HT-29 (cell line): ENCODE measurements at places on chromosomes 7 and 10. TPM values are rescaled to one million over a fixed set of nuclear protein-coding genes. Genes with fewer than 3 reads are reported as not detected.

LRGUK gene
- 0.03 TPM in 1 of 2 replicates, not detected in the other for total RNA-seq

GRCh38 chr10:75418293-75418692, 13.1 kb upstream of the LRMDA start:
- DNase-seq = no peak

- DNase-seq = no peak
Observed at GRCh38 chr7:50153148-50153547, 60.1 kb upstream of the ZPBP start.

DNA sequence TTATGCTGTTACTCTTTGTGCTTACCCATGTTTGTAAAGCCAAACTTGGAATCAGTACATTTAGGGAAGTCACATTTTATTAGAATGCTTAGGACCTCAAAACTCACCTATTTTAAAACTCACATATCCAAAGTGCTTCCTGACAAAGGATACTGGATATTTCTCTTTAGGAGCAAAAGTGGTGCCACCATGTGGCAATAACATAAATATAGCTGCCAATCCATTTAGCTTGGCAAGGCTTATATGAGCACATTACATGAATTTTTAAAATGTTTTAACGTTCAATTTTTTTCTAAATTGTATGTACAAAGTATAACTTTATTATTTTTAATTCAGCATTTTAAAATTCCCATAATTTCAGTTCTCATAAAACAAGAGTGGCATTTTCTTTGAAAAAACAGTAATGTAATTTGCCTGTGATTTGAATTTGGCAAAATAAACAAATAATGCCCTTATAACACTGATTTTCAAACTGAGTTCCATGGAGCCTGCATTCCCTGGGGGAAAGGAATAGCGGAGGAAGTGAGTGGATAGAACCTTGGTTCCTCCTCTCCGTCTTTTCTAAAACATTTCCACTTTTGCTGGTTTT, 75.4 kb downstream of the HDAC9 start:
- DNase-seq = peak; percentile 59

DNA sequence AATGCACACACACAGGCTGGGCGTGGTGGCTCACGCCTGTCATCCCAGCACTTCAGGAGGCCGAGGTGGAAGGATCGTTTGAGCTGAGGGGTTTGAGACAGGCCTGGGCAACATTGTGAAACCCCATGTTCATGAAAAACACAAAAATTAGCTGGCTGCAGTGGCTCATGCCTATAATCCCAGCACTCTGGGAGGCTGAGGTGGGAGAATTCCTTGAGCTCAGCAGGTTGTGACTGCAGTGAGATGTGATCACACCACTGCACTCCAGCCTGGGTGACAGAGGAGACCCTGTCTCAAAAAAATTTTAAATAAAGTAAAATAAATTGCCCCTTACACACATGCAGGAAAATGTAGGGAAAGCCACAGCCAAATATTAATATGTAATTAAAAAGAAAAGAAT, 44.1 kb downstream of the RNF32 start:
- no peak for DNase-seq

DNA sequence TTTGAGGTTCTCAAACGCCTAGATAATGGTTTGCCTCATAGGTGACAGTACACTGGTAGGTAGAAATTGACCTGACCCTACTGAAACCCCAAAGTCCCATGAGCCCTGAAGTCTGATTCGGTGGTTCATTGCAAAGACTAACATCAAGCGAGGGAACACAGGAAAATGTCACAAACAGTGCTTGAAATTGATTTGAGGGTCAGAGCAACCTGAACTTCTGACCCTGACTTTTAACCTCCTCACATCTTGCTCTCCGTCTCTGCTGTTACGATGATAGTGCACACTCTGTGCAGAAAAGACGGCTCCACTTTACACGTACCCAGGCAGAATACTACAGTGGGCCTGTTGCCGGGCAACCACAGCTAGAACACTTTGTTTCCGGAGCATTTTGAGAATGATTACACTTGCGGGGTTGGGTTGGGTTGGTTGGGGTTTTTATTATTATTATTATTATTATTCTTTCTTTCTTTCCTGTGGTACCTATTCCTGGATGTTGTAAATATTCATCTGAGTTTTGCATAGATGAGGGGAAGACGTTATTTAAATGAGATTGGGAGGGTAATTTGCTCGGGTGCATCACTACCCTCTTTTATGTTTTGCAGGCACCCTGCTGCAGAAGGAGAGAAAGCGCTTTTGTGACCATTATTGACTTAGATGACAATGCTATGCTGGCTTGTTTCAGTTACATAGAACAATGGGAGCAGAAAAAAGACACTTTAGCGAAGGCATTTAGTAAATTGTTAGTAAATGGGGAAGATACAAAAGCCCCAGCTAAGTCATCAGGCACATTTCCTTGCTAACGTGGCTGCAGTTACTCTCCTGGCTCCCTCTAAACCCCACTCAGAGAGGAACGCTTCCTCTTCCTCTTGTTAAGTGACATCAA, 438.1 kb upstream of the NRP1 start:
- DNase-seq = no peak

- DNase-seq = no peak
Observed at GRCh38 chr7:151511946-151512345, 7.7 kb downstream of the RHEB start.

DNA sequence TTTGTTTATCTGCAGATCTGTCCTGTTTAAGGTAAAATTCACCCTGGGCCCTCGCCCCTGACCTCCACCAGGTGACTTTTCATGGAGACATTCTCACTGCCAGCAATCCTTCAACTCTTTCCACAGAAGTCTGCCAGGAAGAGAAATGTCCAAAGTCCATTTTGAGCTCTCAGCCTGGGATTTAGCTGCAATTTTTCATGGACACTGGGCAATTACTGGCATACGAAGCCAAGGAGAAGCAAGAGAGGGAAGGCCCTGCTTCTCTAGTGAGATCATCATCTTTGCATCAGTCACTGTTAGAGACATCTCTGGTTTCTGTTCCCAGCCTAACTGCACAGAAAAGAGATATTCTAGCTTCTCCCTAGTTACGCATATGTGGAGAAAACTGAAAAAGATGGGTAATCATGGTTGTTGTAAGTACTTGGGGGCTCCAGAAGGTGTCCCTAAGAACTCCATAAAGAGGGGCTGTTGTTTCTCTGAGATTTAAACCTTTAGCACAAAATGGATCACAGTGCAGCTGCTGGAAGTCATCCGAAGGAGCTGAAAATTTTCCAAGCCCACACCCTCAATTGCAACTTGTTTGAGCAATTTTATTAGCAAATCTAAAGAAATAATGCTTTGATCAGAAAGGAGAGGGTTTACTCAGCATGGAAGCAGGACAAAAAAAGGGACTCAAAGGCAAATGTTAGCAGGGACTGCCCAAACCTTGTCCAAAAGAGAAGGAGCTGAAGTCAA, 168.9 kb downstream of the SNX10 start:
- DNase-seq = no peak
